Esophagus squamous epithelium (tissue), 5 donors: ENCODE measurements at places on chromosomes 5 and 9. TPM values are rescaled to one million over a fixed set of nuclear protein-coding genes. Genes with fewer than 3 reads are reported as not detected.

Gene TAF11L3
- not detected for total RNA-seq

Gene DIPK1B
- 1.1 TPM for total RNA-seq

Gene SLC34A1
- 0.19 TPM for total RNA-seq

Gene GLDC
- 18.3 TPM for total RNA-seq

Gene WDR38
- not detected for total RNA-seq

Gene RLN2
- not detected for total RNA-seq

Gene OTULINL
- total RNA-seq = 0.79 TPM

DNA sequence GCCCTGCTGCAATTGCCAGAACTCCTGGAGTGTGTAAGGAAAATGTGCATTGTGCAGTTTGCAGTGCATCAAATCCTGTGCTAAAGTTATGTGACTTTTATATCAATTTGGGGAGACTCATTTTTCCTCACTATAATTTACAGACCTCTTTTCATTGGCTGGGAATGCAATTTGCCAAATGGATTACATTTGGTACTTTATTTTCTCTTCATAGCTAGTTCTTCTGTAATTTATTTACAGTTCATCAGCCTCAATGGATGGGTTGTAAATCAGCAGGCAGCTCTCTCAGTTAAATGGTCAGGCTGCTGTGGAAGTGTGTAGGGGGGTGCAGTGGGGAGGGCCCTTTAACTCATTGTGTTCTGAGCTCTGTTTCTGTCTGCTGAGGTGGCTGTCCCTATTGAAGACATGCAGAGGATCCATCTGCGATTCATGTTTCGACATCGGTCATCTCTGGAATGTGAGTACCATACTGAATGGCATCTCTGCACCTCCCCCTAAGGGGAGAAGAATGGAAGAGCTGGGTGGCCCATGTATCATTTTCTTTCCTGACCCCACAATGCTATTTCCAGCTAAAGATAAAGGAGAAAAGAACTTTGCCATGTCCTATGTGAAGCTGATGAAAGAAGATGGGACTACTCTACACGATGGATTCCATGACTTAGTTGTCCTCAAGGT is 74.6 kb downstream of the DOCK2 start:
- no peaks in the 10 kb centered on the region for H3K27me3 ChIP-seq
- no peaks in the 10 kb centered on the region for H3K36me3 ChIP-seq
- H3K27ac ChIP-seq = no peak overlapping the region
- no peak for DNase-seq

- no peak overlapping the region for H3K27ac ChIP-seq
- DNase-seq = no peak
- no peaks in the 10 kb centered on the region for H3K36me3 ChIP-seq
- H3K4me1 ChIP-seq = no peaks in the 10 kb centered on the region
- H3K27me3 ChIP-seq = no peaks in the 10 kb centered on the region
- no peak overlapping the region for H3K4me3 ChIP-seq
Measured at GRCh38 chr5:75281716-75282465, 45.2 kb upstream of the ANKRD31 start.

GRCh38 chr5:102867992-102868662 is 113.0 kb downstream of the PAM start:
- H3K4me3 ChIP-seq = no peak overlapping the region
- H3K27ac ChIP-seq = no peak overlapping the region
- H3K36me3 ChIP-seq = no peaks in the 10 kb centered on the region
- no peaks in the 10 kb centered on the region for H3K27me3 ChIP-seq
- H3K4me1 ChIP-seq = no peaks in the 10 kb centered on the region

DNA sequence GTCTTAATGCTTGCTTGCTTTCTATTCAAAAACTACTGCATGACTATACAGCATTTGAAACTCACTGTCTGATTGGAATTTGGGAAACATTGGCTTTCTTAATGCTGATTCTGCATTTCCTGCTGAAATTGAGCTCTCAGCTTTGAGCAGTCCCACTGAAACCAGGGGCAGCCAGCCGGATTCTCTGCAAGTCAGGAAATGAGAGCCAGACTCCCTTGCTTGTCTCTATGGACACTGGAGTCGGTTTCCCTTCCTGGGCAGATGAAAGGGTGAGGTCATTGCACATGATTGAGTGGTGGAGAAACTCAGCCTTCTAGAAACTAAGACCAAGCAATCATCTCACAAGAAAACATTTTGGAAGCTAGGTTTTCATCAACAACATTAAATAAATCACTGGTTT is 119.7 kb upstream of the SPATA31C2 start:
- H3K4me3 ChIP-seq = no peak overlapping the region
- no peak overlapping the region for H3K27ac ChIP-seq
- H3K4me1 ChIP-seq = no peaks in the 10 kb centered on the region
- no peaks in the 10 kb centered on the region for H3K36me3 ChIP-seq

GRCh38 chr9:82117026-82117811 is 128.6 kb downstream of the SPATA31D1 start:
- H3K36me3 ChIP-seq = no peaks in the 10 kb centered on the region
- H3K27me3 ChIP-seq = no peaks in the 10 kb centered on the region
- H3K4me1 ChIP-seq = peaks cover 12% of the 10 kb centered on the region
- DNase-seq = no peak
- no peak overlapping the region for H3K27ac ChIP-seq

DNA sequence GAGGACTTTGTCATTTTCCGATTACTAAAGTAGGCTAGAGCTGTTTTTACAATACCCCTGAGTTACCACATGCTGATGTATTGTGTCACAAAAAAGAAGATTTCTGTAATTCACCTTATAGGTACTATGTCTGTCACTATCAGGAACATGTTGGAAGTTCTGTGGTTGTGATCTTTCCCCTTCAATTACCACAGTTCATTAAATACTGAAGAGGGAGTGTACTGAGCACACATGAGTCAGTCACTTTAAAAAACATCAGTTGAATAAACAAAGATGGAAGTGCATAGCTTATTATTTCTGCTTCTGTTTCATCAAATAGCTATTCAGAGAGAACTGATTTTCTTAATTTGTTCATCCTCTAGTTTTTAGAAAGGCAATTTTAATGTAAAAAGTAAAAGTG is 31.7 kb downstream of the AP3S1 start:
- no peaks in the 10 kb centered on the region for H3K4me1 ChIP-seq
- DNase-seq = no peak
- no peaks in the 10 kb centered on the region for H3K36me3 ChIP-seq
- H3K4me3 ChIP-seq = no peak overlapping the region
- no peak overlapping the region for H3K27ac ChIP-seq
- H3K27me3 ChIP-seq = no peaks in the 10 kb centered on the region

- H3K27ac ChIP-seq = no peak overlapping the region
- H3K4me3 ChIP-seq = no peak overlapping the region
- peaks cover 20% of the 10 kb centered on the region for H3K4me1 ChIP-seq
- H3K27me3 ChIP-seq = no peaks in the 10 kb centered on the region
- H3K36me3 ChIP-seq = no peaks in the 10 kb centered on the region
Measured at GRCh38 chr5:123783421-123783820, 271.4 kb downstream of the CSNK1G3 start.

DNA sequence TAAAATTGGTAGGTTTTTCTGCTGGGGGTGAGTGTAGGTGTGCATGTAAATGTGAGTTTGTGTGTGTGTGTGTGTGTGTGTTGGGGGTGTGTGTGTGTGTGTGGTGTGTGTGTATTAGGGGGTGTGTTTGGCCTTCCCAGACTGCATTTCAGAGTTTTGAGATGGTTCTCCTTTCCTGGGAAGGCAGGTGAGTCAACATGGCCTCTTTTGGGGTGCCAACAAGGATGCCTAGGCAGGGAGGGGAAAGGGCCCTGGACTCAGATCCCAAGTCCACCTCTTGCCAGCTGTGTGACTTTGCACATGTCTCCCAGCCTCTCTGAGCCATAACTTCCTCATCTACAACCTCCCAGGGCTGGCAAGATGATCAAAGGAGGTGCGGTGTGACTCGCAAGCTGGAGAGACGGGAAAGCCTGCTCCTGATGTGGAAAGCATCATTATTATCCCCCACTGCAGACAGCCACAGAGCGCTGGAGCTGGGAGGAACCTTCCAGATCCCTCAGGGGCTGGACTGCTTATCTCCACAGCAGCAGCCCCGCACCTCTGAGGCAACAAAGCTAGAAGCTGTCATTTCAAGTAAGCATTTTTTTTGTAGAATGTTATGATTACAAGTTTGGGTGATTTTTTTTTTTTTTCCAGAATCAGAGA is 63.5 kb upstream of the TBC1D2 start:
- H3K36me3 ChIP-seq = no peaks in the 10 kb centered on the region
- no peak overlapping the region for H3K4me3 ChIP-seq
- no peaks in the 10 kb centered on the region for H3K27me3 ChIP-seq
- H3K4me1 ChIP-seq = no peaks in the 10 kb centered on the region
- DNase-seq = no peak

DNA sequence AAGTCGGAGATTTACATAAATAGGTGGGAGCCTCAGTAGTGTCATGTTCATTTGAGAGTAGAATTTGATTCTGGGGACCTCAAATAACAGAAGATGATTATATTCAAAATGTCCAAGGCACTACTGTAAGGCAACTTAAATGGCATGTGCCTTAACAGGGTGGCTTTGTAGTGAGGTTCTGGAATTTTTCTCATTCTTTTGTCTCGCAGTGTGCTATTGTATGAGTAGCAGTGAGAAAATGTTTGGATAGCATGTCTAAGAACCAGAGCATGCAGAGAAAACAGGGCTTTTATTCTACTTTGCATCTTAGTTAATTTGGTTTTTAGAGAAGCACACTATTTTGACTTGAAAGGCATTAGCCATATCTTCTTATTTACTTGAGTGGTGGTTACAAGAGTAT is 25.0 kb downstream of the MAST4 start:
- DNase-seq = no peak
- H3K27me3 ChIP-seq = no peaks in the 10 kb centered on the region
- no peaks in the 10 kb centered on the region for H3K4me1 ChIP-seq

DNA sequence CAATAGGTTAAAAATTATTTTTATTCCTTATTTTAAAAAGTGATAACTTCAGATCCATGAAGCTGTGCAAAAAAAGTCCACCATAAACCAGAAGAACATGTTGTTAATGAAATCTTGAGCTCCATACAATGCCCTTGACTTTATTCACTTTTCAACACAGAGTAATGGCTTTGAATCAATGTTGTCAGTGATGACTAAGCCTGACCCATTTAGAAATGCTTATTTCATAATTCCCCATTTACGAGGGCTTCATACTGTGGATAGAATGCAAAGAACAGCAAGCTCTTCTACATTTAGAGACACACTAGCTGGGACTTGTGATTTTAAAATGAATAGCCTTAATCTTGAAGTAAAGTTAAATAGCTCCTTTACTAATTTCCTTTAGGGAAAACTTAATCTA is 25.7 kb upstream of the IL9 start:
- H3K27me3 ChIP-seq = no peaks in the 10 kb centered on the region
- DNase-seq = no peak
- no peak overlapping the region for H3K4me3 ChIP-seq
- no peaks in the 10 kb centered on the region for H3K4me1 ChIP-seq

DNA sequence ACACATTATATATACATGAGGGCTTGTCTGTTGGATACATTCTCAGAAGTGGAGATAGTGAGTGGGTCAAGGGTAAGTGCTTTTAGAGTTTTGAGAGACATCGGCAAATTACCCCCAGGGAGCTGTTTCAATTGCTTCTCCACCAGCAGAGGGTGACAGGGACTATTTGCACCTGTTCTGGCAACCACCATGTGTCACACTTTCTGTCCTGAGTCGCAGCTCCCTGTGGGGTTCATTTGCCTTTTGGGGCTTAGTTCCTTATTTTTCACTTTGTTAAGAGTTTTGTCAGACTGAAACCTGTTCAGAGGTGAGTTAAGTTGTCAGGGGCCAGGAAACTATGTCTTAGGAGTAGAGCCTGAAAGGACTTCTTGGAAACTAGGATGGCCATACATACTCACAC is 20.1 kb upstream of the SLC36A1 start:
- no peaks in the 10 kb centered on the region for H3K4me1 ChIP-seq
- H3K36me3 ChIP-seq = no peaks in the 10 kb centered on the region
- H3K27ac ChIP-seq = no peak overlapping the region
- H3K4me3 ChIP-seq = no peak overlapping the region
- H3K27me3 ChIP-seq = no peaks in the 10 kb centered on the region

- H3K4me1 ChIP-seq = no peaks in the 10 kb centered on the region
- no peaks in the 10 kb centered on the region for H3K27me3 ChIP-seq
- H3K4me3 ChIP-seq = no peak overlapping the region
- no peaks in the 10 kb centered on the region for H3K36me3 ChIP-seq
Measured at GRCh38 chr9:81305561-81306182, 383.7 kb downstream of the TLE1 start.

- no peaks in the 10 kb centered on the region for H3K27me3 ChIP-seq
- no peaks in the 10 kb centered on the region for H3K36me3 ChIP-seq
- no peak overlapping the region for H3K27ac ChIP-seq
Measured at GRCh38 chr9:128020692-128021091, 39.9 kb upstream of the EEIG1 start.

DNA sequence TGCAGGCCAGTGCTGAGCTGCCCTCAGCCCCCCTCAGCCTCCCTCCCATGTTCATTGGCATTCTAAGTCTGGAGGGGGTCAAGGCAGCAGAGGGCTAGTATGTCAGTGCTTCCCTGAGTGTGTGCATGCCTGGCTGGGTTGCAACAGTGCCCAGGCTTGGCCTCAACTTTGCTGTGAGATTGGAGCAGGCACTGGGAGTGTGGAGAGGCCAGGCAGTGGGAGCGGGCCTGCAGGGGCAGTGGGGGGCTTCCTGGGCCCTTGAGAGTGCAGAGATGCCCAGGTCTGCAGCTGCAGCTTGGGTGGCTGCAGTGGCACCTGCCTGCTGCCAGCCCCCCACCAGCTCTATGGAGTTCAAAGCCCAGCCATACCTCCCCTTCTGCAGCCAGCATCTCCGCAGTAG is 239.3 kb downstream of the ARRDC3 start:
- DNase-seq = no peak
- no peak overlapping the region for H3K27ac ChIP-seq
- no peaks in the 10 kb centered on the region for H3K36me3 ChIP-seq
- H3K4me3 ChIP-seq = no peak overlapping the region
- peaks cover 21% of the 10 kb centered on the region for H3K4me1 ChIP-seq

DNA sequence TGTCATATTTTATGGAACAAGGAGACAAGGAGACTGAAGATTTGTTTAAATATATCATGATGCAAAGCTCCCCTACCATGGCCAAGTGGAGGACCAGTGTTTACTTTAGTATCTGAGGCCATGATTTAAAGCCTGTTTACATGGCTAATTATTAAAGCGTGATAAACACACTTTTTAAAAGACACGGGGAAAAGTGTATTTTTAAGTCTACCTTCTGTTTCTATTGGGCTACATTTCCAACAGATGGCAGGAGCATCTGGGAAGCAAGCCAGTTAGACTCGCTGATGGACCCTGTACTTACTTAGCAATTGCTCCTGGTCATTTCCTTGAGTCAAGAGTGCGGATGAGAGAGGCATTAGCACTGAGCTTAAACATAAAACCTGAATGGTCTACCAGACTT is 480.3 kb upstream of the SEMA6A start:
- H3K27ac ChIP-seq = no peak overlapping the region
- no peak for DNase-seq
- H3K4me3 ChIP-seq = no peak overlapping the region
- H3K27me3 ChIP-seq = no peaks in the 10 kb centered on the region

DNA sequence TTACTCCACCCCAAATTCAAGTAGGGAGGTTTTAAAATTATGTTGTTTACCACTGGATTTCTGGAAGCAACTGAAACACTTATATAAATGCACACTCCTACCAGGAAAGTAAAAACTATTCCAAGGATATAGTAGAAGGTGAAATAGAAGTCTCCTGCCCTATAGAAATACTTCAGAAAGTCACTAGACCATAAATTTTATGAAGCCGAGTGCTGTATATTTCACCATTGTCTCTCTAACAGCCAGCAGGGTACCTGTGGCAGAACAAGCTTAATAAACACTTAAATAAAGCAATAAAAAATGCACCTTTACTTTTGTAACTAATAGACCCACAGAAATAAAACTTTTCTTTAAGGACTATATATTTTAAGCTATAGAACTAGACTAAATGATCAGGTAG is 631.6 kb downstream of the PDE4D start:
- no peaks in the 10 kb centered on the region for H3K4me1 ChIP-seq
- H3K27ac ChIP-seq = peak overlapping the region; percentile 29
- no peak overlapping the region for H3K4me3 ChIP-seq
